ENCODE measurements at places on chromosomes 11 and 22. TPM values are rescaled to one million over a fixed set of nuclear protein-coding genes. Genes with fewer than 3 reads are reported as not detected.
A peak's percentile ranks its signal among the peaks of the same experiment; 100 is the strongest.

GRCh38 chr11:61691380-61692156, 11.4 kb downstream of the DAGLA start:
- H3K4me1 ChIP-seq: peaks cover 81% of the 10 kb centered on the region
- H3K4me3 ChIP-seq: no peak overlapping the region
- no peaks in the 10 kb centered on the region for H3K27me3 ChIP-seq

OR52I2 gene
- not detected for total RNA-seq

DNA sequence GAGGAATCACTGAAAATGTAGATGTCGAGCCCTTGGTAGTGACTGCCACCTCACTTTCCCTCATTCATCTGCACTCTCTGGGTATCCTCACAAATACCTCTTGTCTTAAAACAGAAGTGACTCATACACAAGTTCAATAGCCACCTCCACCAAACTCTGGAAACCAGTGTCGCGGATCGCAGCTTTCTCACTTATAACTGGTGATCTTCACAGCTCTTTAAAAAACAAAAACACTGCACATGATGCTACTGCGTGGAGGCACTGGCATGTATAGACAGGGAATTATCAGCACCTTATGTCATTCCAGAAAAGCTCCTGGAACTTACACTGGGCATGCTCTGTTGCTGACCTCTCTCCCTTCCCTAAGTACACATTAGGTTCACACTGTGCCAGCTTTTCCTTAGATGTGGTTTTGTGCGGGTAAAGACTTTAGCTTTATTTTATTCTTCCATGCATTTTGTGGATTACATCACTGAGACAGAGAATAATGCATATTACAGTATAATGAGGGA, 425.5 kb upstream of the CADM1 start:
- H3K4me1 ChIP-seq: peaks cover 21% of the 10 kb centered on the region
- no peaks in the 10 kb centered on the region for H3K36me3 ChIP-seq
- no peak overlapping the region for H3K27ac ChIP-seq
- no peak overlapping the region for H3K4me3 ChIP-seq
- DNase-seq: no peak

MS4A15 gene
- 0.40 TPM for total RNA-seq

C11orf21 gene
- total RNA-seq: 0.29 TPM

DNA sequence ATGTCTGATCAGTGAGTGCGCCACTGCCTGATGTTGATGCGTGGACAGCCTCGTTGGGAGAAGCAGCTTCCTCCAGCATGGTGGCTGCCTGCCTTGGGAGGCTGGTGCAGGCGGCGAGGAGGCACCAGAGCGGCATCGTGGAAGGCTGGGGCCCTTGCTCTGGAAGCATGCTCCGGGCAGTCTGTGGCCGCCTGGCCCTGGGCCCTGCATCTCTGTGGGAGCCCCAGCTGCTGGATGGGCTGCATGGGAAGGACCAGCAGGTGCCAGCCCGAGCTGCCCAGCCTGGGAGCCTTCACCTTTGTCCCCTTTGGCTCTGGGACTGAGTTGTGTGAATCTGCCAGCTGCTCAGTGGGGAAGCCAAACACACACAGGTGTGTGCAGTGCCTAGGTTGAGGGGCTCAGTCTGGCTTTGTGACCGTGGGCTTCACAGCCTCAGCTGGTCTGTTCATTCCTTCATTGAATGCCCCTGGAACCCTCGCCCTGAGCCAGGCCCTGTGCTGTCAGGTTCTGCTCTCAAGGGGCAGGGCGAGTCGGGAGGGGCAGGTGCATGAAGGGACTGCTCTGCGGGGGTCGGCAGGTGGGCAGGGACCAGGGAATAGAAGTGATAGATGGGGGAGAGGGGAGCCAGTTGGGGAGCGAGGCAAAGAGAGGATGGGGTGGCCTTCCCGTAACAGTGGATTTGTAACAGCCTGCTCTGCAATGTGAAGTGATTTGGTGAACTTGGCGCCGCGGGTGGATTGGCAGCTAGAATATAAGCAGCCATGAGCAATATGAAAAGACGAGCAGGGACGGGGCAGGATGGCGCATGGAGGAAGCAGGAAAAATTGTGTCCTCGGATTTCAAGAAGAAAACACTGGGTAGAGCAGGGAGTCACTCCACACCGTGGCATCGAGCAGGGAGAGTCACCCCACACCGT, 354.2 kb downstream of the TBC1D22A start:
- no peak for DNase-seq
- H3K27me3 ChIP-seq: no peaks in the 10 kb centered on the region
- no peaks in the 10 kb centered on the region for H3K4me1 ChIP-seq
- H3K27ac ChIP-seq: no peak overlapping the region
- H3K36me3 ChIP-seq: peaks cover 9% of the 10 kb centered on the region

OR8D1 gene
- not detected for total RNA-seq

DNA sequence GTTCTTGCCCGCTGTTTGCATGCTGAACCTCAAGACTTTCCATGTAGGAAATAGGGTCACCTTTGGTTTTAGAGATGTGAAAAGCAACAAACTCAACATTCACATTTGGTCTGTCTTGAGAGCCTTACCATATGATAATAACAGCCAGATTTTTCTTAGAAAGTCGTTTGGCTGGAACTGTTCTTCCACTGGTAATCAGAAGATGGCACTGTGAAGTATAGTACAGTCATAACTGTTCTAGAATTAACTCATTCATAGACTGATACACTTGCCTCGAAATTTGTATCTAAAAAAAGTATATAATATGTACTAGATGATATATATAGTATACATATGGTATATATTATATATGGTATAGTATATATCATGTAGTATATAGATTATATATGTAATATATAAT, 12.3 kb downstream of the LUZP2 start:
- H3K36me3 ChIP-seq: no peaks in the 10 kb centered on the region
- no peaks in the 10 kb centered on the region for H3K4me1 ChIP-seq
- no peaks in the 10 kb centered on the region for H3K27me3 ChIP-seq
- no peak overlapping the region for H3K27ac ChIP-seq

- H3K36me3 ChIP-seq: peaks cover 5% of the 10 kb centered on the region
- peak overlapping the region; percentile 1 for H3K27ac ChIP-seq
- H3K4me1 ChIP-seq: peaks cover 96% of the 10 kb centered on the region
- no peaks in the 10 kb centered on the region for H3K27me3 ChIP-seq
- DNase-seq: no peak
These were observed 74.8 kb downstream of the ETS1 start for GRCh38 chr11:128512474-128512996.

Measured in esophagus muscularis mucosa (tissue), 4 donors.